ENCODE measurements at places on chromosomes 4 and X. TPM values are rescaled to one million over a fixed set of nuclear protein-coding genes. Genes with fewer than 3 reads are reported as not detected.

DNA sequence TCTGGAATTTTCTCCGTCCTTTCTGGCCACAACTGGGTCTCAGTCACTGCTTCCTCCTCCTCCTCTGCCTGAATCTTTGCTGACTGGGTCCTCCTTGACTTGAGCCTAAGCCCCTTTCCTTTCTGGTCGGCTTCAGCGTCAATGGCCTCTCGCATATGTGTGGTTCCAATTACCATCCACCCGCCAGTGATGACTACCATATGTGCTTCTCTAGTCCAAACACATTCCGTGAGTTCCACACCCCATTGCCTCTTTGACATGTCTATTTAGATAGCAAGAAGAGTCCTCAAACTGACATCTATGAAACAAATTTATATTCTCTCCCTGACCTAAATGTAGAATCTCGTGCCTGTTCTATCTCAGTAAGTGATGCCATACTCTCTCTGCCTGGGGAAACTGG, 19.8 kb downstream of the MXRA5 start:
- no peak overlapping the region for H3K4me3 ChIP-seq
- H3K36me3 ChIP-seq, result no peaks in the 10 kb centered on the region
- no peaks in the 10 kb centered on the region for H3K27me3 ChIP-seq
- no peak for DNase-seq
- no peaks in the 10 kb centered on the region for H3K4me1 ChIP-seq
- H3K27ac ChIP-seq, result no peak overlapping the region

DNA sequence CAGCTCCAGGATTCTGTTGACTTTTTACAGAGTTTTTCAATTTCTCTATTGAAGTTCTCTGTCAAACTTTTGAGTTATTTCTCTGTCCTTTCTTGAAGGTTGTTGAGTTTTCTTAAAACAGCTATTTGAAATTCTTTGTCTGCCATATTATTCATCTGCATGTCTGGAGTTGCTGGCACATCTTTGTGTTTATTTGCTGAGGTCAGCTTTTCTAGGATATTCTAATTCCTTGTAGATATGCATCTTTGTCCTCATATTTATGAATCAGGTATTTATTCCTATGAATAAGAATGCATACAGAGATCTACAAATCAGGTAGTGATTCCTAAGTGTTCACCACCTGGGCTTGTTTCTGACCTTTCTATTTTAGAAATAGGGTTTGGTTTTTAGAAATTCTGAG, 546.4 kb downstream of the RAPGEF2 start:
- no peaks in the 10 kb centered on the region for H3K27me3 ChIP-seq
- H3K36me3 ChIP-seq, result no peaks in the 10 kb centered on the region
- no peak overlapping the region for H3K27ac ChIP-seq
- H3K4me1 ChIP-seq, result no peaks in the 10 kb centered on the region
- no peak for DNase-seq

GRCh38 chrX:70183091-70183490, 5.8 kb downstream of the DGAT2L6 start:
- no peak overlapping the region for H3K4me3 ChIP-seq
- H3K27me3 ChIP-seq, result peaks cover 3% of the 10 kb centered on the region
- H3K4me1 ChIP-seq, result peaks cover 2% of the 10 kb centered on the region
- H3K27ac ChIP-seq, result no peak overlapping the region
- no peaks in the 10 kb centered on the region for H3K36me3 ChIP-seq

- no peak overlapping the region for H3K4me3 ChIP-seq
- H3K27ac ChIP-seq, result no peak overlapping the region
- H3K36me3 ChIP-seq, result no peaks in the 10 kb centered on the region
- peaks cover 30% of the 10 kb centered on the region for H3K27me3 ChIP-seq
- DNase-seq, result no peak
Observed at GRCh38 chr4:55732864-55733263, 86.7 kb upstream of the EXOC1L start.

DNA sequence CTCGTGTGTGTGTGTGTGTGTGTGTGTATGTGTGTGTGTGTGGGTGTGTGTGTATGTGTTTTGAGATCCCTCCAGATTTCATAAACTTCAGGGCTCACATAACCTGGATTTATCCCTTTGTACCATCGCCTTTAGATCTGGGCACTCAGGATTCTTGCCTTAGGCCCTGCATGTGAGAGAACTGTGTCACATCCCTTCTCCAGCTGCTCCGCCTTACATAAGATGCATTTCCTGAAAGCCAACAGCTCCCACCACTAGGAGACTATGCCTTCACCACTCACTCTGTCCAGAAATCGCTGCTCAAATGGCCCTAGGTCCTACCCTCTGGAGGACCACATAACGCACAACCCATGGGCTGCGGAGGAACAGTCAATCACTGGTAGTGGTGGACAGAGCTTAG, 348.8 kb downstream of the CCSER1 start:
- H3K36me3 ChIP-seq, result no peaks in the 10 kb centered on the region
- no peak overlapping the region for H3K4me3 ChIP-seq
- H3K27ac ChIP-seq, result no peak overlapping the region
- H3K27me3 ChIP-seq, result no peaks in the 10 kb centered on the region

DNA sequence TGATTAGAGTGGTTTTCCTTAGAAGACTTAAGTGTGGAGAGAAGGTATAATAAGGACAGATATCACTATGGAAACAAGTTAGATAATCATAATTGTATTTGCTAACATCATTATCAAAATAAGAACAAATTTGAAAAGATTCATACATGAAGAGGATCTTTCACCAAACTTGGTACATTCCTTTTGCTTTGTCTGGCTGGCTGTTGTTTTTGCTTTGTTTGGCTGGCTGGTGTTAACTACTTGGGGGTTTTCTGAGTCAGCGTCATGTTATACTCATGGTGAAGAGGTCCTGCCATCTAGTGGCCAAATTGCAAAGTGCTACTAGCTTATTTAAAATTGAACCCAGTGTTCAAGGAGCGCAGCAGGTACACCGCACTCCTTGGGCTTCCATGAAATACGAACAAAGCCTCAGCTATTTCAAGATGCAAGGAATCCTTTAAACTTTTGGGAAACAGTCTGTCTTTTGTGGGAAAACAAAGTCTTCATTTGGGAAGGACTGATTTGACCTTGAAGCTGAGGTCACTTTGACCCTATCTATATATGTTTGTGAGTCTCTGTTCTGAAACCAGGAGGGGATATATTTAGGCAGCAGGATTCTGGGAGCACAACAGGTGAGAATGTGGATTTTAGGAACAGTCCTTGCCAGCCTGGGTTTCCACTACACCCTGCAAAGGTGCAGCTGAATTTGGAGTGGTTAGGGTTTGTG, 129.7 kb downstream of the PLS3 start:
- no peak overlapping the region for H3K27ac ChIP-seq
- H3K27me3 ChIP-seq, result no peaks in the 10 kb centered on the region
- H3K36me3 ChIP-seq, result no peaks in the 10 kb centered on the region
- no peak overlapping the region for H3K4me3 ChIP-seq
- H3K4me1 ChIP-seq, result no peaks in the 10 kb centered on the region

- no peaks in the 10 kb centered on the region for H3K27me3 ChIP-seq
- no peaks in the 10 kb centered on the region for H3K36me3 ChIP-seq
- no peak for DNase-seq
- no peak overlapping the region for H3K4me3 ChIP-seq
Observed at GRCh38 chrX:119505945-119506344, 37.7 kb downstream of the SLC25A5 start.

Gene ADH1B
- total RNA-seq, result not detected

Gene ZC4H2
- 11.0 TPM for total RNA-seq

Gene PIR
- 5.6 TPM for total RNA-seq

All from activated CD4-positive, alpha-beta memory T cell treated with anti-CD3 and anti-CD28 coated beads, Interleukin-2, amount 10 ng/mL, durations not matched to agents 7 days and 5 days (primary cell).